Neural crest cell (in vitro differentiated cells): ENCODE measurements at places on chromosomes 5 and 9.

DNA sequence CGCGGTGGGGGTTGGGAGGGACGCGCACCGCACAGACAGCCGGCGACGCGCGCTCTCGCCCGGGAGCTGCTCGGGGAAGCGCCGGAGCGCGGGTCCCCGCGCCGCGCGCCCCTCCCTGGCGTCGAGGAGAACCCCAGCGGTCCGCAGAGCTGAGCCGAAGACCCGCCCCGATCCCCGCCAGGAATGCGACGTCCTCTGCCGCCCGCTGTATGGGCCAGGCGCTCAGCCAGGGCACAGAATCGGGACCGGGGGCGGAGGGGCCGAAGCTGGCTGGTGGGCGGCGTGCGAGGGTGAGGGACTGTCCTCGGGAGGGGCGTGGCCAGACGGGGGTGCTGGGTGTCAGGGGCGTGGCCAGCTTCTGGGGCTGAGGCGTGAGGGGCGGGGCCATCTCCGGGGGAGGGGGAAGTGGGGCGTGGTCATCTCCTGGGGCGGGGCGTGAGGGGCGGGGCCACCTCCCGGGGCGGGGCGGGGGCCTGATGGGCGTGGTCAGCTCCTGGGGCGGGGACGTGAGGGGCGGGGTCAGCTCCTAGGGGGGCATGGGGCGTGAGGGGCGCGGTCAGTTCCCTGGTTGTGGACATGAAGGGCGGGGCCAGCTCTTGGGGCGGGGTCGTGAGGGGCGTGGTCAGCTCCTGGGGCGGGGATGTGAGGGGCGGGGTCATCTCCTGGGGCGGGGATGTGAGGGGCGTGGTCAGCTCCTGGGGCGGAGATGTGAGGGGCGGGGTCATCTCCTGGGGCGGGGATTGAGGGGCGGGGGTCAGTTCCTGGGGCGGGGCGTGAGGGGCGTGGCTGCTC, 965 bp downstream of the PTGDS start:
- peak; percentile 64 for DNase-seq

DNA sequence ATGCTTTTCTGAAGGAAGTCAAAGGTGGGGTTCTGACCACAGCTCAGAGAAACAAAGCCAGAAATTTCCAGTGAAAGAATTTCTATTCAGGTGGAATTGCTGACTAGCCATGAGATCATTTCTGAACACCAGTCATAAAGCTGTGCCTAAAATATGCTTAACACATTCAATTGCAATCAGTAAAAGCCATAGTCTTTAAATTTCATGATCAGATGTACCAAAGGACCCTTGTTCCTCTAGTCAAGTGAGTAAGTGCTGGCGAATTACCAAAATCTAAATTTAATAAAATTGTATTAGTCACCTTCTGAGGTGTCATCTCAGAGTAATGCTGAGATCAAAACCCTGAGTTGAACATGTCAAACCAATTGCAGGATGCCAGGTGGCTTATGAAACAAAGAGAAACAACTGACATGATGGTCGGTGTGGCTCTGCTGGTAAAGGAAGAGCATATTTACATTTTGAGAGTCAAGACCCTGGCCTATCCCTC, 334.2 kb upstream of the CCNH start:
- no peak for DNase-seq

- DNase-seq, result no peak
These were observed 26.3 kb downstream of the FAXDC2 start for GRCh38 chr5:154824070-154824469.

DNA sequence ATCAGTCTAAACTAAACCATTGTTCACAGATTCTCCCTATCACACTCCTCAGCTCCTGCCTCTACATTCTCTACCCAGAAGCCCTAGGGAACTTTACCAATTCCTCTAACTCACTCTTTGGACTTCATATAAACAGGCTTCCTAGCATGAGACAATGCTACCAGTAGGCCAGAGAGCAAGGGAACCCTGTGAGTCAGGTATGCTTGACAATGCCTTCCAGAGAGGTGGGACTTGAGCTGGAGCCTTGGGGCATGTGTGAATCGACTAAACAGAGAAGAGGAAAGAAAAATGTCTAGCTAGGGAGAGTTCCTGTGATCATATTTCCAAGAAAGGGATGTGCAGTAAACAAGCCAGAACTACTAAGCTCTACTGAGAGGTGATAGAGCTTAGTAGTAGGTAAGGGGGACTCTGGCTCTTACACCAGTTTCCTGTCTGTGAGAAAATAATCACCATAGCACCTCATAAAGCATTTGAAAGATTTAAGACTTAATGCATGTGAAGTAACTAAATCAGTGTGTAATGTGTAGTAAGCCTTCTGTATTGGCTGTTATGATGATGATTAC, 6.4 kb upstream of the RFK start:
- no peak for DNase-seq

- DNase-seq, result no peak
These were observed 64.9 kb downstream of the SIL1 start for GRCh38 chr5:139133282-139133681.

- DNase-seq, result no peak
These were observed 94.4 kb downstream of the MTREX start for GRCh38 chr5:55402199-55402598.

GRCh38 chr5:10456583-10457420, 15.1 kb downstream of the ROPN1L start:
- DNase-seq, result no peak

DNA sequence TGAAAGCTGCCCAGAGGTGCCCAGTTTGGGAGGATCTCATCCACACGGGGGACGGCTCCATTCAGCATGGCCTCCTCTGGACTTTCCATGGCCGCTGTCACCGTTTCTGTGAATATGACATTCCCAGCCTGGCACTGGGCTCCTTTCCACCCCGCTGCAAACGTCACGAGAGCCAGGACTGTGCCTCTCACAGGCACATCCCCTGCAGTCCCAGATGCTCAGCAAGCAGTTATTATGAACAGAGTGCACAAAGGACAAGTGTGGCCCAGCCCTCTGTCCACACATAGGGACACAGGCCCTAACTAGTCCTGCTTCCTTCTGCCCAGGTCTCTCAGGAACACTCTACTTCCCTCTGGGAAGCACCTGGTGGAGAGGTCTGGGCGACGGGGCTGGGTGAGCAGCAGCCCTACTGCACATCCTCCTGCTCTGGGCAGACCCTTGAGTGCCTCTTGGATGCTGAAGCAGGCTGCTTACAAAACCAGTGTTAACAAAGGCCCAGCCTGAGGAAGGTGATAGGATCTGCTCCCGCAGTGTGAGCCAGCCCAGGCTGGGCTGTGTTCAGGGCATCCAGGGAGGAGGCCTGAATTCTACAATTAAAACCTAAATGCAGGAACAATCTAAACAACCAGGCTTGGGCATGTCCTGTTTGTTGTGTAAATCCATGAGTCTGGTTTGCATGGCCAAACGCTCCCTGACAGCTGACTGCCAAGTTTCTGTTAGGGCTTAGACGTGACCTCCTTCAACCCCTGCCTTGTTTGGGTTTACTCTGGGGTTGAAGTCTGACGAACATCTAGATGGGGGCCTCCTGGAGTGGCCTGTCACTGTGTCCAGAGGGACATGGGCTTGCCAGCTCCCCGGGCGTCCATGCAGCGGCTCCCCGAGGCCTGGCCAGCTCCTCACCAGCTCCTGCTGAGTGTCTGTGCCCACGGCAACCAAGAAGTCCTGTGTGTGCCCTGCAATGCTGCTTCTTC, 269.8 kb downstream of the GADD45G start:
- no peak for DNase-seq

GRCh38 chr5:110899566-110900412, 161.0 kb downstream of the SLC25A46 start:
- DNase-seq, result no peak

GRCh38 chr9:129166623-129167557, 11.2 kb downstream of the IER5L start:
- DNase-seq, result no peak
